ENCODE measurements at places on chromosomes 3 and 15.

GRCh38 chr3:12598890-12599289 lies 42.0 kb downstream of the MKRN2 start:
- DNase-seq, result no peak

DNA sequence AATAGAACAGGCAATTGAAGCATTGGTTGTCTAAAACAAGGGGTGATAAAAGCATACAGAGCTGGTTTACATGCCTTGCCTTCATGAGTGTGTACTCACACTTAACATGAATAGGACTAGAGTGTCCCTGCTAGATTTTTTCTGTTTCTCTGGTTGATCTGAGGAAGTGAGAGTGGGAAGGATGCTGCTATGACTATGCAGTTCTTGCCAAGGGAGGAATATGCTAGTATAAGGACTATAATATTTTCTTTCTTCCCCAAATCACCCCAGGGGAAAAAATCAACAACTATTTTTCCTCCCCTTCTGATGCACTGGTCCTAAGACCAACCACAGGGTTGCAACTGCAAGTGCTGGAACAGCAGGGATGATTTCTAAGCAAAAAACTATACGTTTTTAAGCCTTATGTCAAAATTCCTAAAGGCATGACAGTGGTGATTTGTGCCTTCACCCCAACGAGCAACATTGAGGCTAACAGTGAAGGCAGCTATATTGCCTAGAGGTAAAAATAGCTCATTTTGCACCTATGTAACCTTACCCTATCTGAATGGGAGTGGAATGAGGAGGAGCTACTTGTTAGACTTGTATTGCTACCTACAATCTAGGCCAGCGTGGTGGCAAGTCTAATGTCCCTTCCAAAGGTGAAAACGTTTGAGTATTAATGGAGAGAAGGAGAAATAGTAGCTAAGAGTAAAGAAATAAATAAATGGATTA lies 33.5 kb upstream of the USP8 start:
- no peak for DNase-seq

DNA sequence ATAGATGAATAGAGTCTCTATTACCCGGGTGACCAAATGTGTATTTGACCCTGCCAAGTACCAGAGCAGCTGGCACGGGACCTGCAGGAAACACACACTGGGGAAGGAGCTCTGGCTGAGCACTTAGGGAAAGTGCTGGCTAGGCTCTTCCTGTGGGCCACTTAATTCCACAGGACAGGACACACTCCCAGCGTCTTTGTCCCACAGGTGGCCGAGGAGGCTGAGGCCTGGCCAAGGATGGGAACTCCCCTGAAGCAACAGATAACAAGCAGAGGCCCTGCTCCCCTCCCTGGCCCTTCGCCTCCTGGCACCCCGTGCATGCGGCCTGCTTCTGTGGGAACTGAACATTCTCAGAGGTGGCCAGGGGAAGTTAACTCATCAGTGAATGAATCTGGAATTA lies 180.8 kb downstream of the ATP10A start:
- DNase-seq, result no peak

- DNase-seq, result no peak
Observed at GRCh38 chr3:146593776-146594175, 11.4 kb downstream of the PLSCR5 start.

- DNase-seq, result no peak
Observed at GRCh38 chr3:127763337-127763736, 59.0 kb downstream of the MGLL start.

GRCh38 chr15:99016680-99017321 lies 9.2 kb upstream of the PGPEP1L start:
- no peak for DNase-seq

- DNase-seq, result no peak
Observed at GRCh38 chr15:68054628-68055223, 611 bp downstream of the PIAS1 start.
